ENCODE measurements at places on chromosomes 7 and 10.

DNA sequence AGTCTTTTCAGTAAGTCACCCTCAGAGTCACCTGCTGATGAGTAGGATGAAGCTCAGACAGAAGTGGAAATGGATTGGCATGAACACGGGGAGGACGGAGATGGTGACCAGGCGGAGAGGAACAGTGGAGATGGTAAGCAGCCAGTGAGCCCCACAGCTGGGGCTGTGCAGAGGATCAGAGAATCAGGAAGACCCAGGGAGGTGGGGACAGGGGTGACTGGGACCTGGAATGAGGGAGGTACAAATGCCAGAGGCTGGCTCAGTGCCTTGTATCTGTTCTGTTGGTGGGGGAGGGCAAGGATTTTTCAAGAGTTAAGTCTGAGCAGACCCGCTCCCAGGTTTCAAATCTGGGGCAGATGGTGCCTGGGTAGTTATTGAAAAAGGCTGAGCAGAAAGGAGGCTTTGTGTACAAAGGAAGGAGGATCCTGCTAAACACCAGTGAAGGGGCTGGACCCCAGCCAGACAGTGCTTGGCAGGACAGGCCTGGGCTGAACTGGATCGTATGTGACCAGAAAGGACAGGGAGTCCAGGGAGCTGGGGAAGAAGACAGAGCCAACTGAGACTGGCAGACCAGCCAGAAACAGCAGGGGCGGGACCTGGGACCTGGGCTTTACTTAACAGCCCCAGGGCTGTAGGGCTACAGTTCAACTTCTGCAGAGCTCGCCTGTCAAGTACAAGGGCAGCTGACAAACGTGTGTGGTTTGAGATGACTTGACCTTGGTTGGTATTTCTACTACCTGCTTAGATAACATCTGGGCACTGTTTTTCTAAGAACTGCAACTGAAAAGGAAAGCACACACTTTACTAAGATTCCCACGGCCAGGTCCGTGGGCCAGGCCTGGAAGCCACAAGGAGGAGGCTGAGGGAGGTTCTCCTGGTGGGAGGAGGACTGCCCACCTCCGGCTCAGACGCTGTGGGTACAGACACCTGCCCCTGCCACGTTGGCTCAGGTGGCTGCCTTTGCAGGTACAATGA, 13.2 kb upstream of the FRMPD2 start:
- DNase-seq = no peak

DNA sequence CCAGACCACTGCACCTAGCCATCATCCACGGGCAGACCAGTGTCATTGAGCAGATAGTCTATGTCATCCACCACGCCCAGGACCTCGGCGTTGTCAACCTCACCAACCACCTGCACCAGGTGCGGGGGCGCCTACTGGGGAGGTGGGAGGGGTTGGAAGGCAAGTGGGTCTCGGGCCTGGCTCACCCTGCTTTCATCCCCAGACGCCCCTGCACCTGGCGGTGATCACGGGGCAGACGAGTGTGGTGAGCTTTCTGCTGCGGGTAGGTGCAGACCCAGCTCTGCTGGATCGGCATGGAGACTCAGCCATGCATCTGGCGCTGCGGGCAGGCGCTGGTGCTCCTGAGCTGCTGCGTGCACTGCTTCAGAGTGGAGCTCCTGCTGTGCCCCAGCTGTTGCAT, 4.6 kb downstream of the NFKB2 start:
- DNase-seq = peak; percentile 20

DNA sequence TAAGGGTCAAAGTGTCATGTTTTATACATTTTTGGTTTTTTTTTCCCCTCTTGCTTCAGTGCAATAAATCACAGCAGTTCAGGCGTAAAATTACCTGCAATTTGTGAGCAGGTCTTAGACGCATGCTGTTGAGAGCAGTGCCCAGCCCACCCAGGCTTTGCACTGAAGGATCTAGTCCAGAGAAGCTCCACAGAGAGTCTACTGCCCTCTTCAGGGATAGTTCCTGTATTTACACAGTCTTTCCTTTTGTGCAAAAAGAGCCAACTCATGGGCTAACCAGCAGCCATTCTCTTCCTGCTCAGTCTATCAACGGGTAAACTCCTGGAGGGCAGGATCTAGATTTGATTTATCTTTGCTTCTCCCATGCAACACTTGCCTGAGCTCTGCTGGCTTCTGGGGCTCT, 82.2 kb upstream of the NAMPT start:
- DNase-seq = no peak

- DNase-seq = no peak
Measured at GRCh38 chr7:51223505-51223904, 93.1 kb downstream of the COBL start.

DNA sequence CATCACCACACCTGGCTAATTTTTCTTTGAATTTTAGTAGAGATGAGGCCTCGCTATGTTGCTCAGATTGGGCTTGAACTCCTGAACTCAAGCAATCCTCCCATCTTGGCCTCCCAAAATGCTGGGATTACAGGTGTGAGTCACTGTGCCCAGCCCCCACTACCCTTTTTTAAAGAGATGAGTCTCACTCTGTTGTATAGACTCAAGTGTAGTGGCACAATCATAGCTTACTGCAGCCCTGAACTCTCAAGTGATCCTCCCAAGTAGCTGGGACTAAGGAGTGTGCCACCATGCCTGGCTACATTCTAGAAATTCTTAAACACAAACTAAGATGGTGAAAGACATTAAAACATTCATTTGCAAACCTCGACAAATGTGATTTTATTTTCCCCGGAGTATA, 12.6 kb downstream of the SYPL1 start:
- no peak for DNase-seq

DNA sequence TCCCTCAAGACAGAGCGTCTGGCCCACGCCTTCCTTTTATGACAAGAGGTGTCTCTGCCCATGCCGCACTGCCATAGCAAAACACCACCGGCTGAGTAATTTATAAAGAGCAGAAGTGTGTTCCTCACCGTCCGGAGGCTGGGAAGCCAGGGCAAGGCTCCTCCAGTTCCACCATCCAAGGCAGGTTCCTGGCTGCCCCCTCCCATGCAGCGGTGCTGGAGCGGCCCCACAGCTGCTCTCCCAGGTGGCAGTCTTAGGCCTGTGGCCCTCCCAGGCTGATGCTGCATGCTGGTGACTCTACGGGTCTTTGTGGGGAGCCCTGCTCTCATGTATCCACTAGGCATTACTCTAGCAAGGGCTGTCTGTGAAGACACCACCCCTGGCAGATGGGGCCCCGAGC, 113.1 kb downstream of the TCERG1L start:
- no peak for DNase-seq

- DNase-seq = no peak
Measured at GRCh38 chr7:108328174-108328651, 128.0 kb downstream of the NRCAM start.

DNA sequence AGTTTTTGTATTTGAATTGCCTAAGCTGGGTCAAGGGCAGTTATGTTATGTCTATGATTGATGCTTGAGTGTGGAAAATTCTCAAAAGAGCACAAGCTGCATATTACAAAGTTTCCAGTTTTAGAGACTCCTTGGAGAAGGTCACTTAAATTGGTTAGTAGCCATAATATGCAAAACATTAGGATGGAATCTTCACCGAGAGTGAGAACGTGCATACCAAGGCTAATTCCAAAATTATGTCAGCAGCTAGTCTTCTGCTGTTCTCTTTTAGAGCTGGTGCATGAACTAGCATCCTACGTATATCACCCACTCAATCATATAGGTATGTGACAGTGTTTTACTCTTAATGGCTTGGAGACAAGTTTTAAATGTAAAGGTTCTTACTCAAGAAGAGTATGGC, 49.2 kb downstream of the MKX start:
- DNase-seq = no peak

DNA sequence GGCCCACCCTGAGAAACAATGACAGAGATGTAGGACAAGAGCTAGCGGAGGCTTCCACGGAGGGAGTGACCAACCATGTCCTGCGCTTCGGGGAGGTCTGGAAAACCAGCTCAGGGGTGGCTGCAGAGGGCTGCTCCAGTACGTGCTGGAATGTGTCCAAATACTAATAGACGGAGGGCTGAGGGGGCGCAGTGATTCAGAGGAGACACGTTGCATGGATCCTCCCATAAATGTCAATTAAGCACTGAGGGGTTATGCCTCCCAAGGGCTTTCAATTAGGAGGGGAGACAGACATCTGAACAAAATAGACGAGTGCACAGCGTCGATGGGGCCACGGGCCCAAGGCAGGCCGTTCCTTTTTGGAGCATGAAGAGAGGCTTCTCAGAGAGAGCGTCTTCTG, 51.0 kb upstream of the NPS start:
- DNase-seq = no peak

DNA sequence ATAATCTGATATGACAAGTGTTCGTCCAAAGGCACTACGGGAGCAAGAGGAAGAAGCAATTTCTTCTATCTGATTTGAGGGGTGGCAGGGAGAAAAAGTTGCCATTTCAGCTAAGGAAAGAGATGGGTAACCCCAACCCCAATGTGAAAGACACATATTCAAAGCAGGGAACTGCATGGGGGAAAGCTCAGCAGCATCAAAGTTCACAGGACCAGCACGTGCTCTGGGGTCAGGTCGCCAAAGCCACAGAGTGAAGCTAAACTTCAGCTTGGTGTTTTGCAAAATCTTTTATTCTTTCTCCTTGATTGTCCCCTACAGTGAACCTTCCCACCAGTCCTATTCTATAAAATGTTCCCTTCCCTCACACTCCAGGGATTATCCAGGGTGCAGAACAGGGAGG, 112.8 kb upstream of the PPP2R2D start:
- DNase-seq = no peak

DNA sequence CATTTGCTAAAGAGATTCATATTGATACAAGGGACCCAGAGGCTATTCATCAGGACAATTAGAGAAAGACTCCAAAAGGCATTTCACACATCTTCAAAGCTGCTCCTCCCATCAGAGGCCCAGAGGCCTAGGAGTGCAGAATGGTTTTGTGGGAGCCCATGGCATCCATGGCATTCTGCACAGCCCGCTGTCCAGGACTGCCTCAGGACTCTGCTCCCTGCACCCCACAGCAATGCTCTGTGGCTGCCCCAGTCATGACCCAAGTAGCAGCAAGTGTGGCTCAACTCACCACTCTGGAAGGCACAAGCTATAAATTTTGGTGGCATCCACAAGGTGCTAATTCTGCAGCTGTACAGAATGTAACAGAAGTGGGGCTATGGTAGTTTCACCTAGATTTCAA, 38.5 kb downstream of the ZNF438 start:
- DNase-seq = no peak

- no peak for DNase-seq
Measured at GRCh38 chr10:95547791-95548435, 13.3 kb downstream of the SORBS1 start.

DNA sequence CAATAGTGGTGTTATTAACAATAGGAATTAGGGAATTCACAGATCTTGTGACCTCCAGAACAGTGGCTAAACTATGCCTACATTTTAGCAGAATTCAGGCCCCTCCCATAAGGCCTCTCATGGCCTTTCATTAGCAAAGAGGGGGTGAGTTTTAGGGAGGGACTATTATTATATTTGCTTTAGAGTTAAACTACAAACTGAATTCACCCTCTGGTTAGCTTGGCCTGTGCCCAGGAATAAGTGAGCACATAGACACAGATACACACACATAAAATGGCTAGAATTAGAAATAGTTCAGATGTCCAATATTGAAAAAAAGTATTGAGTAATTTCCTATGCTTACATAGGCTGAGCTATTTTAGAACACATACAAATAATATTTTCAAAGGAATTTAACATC, 818.8 kb upstream of the COBL start:
- no peak for DNase-seq

DNA sequence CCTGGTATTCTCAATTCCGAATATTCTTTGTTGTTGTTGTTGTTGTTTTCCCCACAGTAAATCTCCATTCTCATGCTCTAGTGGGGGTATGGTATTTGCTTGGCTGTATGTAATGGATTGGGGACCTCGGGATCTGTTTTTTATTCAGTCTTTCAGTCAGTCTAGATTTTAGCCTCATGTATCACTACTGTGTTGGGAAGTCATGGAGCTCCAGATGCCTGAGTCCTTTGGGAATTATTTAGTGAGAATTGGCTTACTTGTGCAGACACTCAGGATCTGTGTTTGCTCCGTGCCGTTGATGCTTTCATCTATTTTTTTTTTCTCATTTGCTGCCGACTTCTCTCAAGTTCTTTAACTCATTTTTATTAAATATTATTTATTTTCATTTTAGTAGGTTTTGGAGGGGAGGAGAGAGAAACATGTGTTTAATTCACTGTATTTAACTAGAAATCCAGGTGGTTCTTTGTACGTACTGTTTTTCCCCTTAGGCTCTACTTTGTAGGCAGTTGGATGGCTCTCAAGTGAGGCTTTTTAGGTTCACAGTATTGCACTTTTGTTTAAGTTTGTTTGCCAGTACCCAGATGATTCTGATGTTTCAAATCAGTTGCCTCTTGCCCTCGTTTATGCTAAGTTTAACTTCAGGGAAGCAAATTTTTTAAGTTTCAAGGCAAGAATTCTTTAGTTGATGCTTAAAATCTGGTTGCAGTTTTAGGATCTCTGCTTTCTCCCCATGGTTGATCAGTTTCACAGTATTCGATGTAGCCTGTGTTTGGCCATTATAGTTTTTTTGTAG, 36.9 kb downstream of the ZNRF2 start:
- DNase-seq = no peak

DNA sequence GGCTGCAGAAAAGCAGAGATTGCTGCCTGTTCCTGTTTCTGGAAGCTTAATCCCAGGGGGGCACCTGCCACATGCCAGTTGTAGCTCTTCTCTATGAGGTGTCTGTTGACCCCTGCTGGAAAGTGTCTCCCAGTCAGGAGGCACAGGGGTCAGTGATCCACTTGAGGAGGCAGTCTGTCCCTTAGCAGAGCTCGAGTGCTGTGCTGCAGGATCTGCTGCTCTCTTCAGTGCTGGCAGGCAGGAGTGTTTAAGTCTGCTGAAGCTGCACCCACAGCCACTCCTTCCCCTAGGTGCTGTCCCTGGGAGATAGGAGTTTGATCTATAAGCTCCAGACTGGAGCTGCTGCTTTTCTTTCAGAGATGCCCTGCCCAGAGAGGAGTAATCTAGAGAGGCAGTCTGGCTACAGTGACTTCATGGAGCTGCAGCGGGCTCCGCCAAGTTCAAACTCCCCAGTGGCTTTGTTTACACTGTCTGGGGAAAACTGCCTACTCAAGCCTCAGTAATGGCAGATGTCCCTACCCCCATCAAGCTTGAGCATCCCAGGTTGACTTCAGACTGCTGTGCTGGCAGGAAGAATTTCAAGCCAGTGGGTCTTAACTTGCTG, 57.6 kb upstream of the CROT start:
- no peak for DNase-seq

- peak; percentile 64 for DNase-seq
Measured at GRCh38 chr10:110779489-110779888, 92.2 kb upstream of the PDCD4 start.

GRCh38 chr7:128026551-128026950, 4.7 kb downstream of the LRRC4 start:
- DNase-seq = no peak

DNA sequence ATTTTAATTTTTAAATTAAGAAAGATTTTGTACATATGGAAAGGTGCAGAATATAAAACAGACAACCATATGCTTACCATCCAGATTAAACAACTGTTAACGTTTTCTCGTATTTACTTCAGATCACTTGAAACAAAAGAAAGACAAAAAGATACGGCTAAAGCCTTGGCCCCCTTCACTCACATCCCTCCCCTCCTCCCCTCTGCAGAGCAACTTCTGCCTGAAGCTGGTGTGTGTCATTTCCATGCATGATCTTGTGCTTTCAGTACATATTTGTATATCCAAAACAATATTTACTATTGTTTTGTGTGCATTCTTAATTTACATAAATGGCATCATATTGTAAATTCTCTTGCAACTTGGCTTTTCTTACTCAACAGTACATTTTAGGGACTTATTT, 68.5 kb upstream of the ANKRD1 start:
- DNase-seq = no peak

Data from activated T-cell treated with anti-CD3 and anti-CD28 coated beads, Interleukin-2, amount 50 U/mL, for 48 hours (primary cell).